Non-pigmented ciliary epithelial cell (primary cell): ENCODE measurements at places on chromosomes 6 and 20.

DNA sequence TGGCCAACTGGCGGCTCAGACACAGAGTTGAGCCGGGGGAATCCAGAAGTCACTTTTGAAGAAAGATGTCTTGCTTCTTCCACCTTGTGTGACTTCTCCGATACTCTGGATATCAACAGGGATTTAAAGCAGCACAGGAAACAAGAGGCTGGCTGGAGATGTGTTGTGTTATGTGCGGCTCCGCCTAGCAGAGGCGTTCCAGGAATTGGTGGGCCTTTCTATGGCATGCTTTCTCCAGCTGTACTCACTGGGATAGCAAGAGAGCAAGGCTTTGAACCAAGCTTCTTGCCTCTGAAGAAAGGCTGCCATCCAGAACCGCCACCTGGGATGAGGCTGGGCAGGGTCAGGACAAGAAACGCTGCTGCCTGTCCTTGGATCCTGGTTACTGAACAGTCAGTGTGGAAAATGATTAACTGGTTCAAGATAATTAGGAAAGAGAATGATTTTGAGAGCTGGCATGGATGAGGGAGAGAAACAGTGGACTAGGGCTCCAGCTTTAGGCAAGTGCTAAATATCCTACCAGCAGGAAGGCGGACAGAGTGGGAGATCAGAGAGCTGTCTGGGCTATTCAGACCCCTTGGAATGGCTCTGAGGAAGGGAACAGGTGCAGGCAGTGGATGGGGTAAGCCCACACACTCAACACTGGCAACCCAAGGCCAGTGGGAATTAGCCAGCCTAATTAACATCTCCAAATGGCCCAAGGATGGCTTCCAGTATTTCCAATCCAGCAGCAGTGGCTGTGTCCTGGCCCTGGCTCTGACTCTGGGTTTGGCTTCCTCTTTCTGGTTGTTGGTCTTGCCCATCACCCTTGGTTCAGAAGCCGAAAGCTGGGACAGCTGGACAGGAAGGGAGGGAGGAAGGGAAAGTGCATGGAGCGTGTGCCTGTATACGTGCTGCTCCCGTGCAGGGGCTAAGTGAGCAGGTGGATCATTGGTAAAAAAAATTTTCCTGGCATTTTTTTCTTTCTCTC lies 31.9 kb downstream of the INSM1 start:
- no peak for DNase-seq

DNA sequence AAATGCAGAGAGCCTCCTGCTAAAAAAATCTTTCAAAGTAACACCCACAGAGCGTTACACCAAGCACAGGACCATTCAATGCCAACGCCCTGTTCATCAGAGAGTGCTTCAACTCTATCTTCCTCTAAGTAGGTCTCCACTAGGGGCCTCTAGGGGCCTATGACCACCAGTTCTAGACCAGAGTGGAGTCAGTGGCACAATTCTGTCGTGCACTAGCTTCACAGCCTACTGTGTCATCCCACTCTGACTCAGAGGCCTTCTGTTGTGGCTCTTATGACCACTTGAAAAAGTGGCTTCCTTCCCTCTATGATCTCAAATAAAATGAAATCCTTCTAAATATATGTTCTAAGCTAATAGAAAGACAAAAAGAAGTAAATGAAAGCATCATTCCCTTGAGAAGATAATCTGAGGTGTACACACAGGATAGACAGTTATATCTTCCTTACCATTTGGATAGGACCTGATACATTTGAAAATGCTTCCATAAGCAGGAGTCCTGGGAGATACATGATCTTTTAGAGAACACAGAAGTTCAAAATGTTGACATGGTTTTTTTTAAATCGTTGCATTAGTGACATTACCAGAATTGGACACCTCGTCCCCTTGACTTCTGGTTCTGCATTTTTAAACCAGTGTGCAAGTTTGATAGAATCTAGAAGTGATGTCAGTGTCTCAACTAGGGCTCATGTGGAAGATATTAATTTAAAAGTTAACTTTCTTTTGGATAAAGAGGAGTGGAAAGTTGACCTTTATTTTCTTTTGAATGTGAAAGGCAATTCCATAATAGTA lies 151.9 kb downstream of the SH3BGRL2 start:
- DNase-seq, result no peak

DNA sequence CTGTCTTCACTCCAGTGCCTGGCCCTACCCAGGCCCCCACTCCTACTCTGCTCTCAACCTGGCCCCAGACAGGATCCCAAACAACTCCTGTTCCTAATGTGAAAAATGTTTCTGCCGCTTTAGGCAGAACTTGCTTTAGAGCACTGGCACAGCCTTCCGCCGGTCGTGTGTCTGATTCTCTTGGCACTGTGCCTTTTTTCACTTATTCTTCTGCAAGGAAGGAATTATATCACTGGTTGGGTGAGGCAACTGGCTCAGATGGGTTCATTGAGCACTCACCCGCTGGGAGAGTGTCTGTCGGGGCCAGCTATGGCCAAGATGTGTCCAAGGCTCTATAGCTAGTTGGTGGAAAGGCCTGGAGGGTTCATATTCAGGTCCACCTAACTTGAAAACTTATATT lies 33.6 kb upstream of the HLA-A start:
- no peak for DNase-seq

DNA sequence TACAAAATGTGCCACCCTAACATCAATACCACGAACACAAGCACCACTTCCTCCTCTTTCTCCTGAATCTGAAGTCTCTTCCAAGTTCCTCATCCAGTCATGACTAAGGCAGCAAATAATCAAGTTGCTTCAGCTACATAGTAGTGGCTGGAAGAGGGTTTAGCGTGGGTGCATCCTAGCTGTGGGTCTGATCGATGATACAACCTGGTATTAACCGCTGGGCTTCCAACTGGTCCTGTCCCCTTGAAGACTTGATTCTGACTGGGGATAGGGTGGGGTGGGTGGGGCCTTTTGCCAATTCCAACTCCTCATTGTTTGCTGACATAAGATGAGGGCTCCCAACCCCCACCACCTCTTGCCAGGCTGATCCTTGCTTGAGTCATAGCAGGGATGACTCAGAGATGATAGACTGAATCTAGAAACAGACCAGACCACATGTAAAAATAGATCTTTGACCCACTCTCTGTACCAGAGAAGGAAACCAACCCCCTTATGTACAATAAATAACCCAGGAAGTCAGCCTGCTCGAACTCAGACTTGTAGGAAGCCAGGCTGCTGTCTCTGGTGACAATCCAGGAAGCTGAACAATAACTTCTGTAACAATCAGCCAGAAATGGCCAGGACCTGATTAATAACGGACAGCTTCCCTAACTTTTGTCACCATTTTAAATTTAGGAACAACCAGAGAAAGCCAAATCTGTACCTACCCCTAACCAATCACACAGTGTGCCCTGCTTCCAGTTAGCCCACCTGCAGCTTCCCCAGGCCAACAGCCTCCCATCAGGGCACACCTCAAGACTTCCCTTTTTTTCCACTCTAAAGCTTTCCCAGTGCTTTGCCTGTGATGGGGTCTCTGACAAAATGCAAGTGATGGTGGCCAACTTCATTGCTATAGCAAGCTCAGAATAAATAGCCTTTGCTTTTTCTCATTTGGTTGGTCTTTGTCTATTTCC lies 68.9 kb upstream of the FAM184A start:
- peak; percentile 95 for DNase-seq

- DNase-seq, result no peak
Observed at GRCh38 chr20:14036567-14036966, 41.3 kb downstream of the MACROD2 start.

DNA sequence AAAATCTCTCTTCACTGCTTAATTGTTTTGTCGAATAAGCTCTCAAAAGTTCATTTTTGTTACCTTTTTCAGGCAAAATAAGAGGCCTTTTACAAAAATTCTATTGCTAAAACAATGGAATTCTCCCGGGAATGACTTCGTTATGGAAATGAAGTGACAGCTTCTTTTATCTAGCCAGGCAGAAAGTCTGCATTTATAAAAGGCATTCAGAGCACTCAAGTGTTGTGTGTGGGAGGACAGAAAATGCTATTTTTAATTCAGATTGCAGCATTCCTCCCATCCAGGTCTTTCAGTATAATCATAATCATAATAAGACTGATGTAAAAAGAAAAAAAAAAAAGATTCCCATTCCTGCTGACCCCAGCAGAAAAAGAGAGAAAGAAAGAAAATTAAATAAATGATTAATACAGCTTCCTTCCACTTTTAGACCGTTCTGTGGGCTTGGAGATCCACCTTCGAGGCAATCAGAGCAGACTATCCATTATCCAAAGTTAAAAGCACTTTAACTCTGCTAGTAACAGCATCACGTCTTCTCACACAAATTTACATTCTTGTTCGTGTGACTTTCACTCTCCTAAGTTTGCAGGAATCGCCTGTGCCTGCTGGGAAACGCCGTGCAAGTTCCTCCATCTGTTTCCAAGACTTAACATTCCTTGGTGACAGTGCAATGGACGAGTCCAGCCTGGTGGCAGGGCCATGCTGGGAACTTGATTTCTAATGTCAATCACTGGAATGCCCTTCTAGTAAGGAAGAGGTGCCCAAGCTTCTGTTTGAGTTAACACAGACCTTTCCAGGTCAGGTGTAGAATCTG lies 258.8 kb downstream of the GMPR start:
- no peak for DNase-seq

DNA sequence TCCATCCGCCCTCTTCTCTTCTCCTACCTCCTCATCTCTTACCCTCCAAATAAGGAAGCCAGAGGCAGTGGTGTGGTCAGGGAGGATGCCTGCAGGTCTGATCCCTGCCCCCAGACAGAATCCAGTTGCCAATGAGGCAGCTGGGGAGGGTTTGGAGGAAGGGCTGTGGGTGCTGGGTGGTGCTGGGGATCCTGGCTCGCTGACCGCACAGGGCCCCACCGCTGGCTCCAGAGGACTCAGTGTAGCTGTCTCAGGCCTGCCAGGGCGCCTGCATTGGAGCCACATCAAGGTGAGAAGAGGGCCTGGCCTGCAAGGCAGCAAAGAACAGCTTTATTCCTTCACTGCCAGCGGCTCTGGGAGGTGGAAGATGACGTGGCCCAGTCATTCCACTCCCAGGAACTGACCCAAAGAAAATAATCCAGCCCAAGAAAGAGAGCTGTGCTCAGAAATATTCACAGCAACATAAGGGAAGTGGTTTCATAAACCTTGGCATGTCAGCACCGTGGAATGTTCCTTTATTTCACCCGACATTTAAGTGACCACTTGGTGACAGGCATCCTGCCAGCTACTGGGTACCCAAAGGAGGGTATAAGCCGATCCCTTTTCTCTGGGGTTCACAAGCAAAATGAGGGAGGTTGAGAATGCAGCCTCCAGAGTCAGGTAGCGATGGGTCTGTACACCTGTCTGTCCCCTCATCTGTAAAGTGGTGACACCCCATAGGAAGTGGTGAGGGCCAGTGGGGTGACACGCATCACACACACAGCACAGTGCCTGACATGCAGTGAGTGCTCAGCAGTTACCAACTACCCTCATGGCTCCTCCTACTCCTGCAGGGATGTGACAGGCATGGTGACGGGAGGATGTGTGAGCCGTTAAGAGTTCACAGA lies 125.1 kb downstream of the SNX5 start:
- peak; percentile 92 for DNase-seq

GRCh38 chr6:155024391-155025027 lies 29.4 kb downstream of the TIAM2 start:
- DNase-seq, result no peak

DNA sequence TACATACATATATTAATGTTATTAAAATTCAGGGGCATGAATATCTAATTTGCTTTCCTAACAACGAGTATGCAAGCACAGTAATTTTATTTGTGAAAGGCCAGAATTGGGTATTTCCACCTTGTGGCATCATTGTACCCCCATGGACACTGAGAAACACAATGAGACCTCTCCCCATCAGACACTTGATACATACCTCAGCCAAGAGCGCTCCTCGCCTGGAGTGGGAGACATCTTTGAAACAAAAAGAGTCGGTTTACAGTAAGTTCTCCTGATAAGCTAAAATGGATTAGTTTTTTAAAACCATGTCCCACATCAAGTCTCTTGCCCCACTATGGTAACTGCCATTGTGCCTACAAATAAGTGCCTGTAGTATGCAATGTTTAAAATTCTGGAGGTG lies 2.1 kb downstream of the CNR1 start:
- DNase-seq, result no peak

DNA sequence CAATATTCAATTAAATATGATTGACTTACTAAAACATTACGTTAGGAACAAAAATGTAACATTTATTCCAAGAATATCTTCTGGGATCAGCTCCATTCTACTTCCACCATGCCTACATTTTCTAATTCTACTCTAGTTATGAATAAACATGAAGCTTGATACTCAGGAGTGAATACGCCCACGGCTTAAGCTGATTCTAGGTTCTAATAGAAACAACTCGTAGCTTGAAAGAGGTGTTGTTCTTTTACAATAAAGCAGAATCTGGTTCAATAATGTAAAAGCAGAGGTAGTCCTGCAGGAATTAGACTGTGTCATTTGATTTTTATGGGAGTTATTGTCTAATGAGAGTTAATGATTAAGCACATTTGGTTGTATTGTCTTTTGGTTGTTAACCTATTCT lies 107.3 kb upstream of the OLIG3 start:
- DNase-seq, result no peak

- DNase-seq, result no peak
Observed at GRCh38 chr6:35359744-35360348, 17.5 kb downstream of the PPARD start.

DNA sequence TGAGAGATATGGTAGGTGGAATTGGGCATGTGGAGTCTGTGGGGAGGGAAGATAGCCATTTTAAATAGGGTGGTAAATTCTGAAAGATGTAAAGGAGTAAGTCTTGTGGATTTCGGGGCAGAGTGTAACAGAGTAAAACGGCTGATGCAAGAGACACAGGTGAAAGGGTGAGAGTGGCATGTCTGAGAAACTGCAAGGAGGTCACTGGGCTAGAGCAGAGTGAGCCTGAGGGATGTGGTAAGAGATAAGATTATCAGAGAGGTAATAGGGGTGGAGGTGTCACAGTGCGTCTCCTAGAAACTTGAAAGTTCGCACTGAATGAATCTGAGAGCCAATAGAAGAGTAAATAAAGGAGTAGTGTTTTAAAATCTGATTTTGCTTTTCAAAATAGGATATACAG lies 308.1 kb downstream of the EPM2A start:
- no peak for DNase-seq

DNA sequence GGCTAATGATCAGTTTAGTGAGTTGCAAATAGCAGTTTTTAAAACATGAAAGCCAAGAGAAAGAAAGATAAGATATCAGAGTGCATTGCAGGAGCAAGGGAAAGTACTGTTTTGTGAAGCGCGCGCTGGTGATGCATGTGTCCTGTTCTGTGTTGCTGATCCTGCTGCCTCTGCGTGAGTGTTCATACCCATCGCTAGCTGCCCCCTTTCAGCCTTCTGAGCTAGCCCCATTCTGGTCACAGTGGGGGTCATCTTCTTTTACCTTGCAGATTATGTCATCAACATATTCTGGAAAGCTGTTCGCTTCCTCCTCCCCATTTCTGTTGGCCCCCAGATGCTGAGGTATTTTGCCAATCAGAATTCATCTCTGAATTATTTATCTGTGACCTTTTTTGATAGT lies 1.9 kb downstream of the MRAP2 start:
- no peak for DNase-seq

DNA sequence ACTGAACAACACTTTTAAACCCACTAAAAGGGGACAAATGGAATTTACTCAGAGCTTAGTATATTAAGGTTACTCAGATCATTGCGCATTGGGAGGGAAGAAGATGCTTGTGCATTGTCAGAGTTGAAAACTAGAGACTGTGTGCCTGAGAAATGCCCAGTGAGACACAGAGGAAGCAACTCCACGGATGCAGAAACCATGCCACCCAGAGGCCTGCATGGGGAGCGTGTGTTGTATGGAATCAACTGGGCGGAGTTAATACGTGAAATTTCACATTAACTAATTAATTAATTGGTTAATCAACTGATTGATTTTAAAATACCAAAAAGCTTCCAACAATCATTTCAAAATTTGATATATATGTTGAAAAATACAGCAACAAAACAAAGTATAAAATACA lies 391.6 kb downstream of the PLCB1 start:
- no peak for DNase-seq

GRCh38 chr6:151753581-151753980 lies 53.9 kb upstream of the ESR1 start:
- DNase-seq, result no peak
